ENCODE measurements at places on chromosomes 12 and 14.

DNA sequence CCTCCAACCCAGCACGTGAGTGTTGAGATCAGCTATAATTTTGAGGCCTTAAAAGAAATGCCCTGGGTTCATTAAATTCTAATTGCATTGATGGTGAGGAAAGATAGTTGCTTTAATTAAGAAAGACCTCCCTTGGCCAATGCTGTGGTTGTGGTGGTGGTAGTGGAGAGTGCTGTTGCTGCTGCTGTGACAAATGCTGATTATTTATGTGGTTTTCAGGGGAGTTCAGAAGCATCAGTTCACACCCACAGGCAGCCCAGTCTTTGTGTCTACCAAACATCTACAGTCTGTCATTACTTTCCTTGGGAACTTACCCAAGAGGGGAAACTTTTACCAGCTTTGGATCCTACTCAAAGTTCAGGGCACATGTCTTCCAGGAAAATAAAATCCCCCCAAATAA lies 178.4 kb upstream of the PARP11 start:
- DNase-seq, result no peak

DNA sequence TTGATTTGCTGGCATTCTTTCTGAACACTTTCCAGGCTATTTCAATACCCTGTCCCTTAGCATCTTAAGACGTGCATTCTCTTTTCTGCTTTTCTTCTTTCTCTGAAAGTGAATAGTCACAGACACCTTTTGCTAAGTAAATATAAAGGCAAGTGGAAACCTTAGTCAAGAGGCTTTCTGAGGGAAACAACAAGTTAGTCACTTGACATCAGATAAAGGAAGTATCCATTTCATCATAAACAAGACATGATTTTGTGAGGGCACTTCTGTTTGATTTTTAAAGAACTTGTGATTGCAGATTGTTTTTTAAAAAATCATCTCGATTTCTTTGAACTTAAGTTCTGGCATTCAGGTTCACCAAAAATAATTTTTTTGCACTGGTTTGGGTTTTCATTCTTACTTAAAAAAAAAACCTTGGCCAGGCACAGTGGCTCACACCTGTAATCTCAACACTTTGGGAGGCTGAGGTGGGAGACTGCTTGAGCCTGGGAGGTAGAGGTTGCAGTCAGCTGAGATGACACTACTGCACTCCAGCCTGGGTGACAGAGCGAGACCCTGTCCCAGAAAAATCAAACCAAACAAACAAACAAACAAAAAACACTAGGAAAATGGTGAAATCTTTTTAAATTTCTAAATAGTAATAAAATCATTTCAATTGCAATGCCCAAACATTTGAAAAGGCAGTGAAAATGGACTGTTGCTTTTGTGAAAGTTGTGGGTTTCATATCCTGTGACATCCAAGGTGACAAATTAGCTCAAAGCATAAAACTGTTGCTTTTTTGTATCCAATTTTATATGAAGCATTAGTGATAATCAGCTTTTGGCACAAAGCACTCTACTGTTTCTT lies 8.3 kb upstream of the KLHL42 start:
- no peak for DNase-seq

- DNase-seq, result no peak
Observed at GRCh38 chr12:24797901-24798300, 151.0 kb downstream of the BCAT1 start.

DNA sequence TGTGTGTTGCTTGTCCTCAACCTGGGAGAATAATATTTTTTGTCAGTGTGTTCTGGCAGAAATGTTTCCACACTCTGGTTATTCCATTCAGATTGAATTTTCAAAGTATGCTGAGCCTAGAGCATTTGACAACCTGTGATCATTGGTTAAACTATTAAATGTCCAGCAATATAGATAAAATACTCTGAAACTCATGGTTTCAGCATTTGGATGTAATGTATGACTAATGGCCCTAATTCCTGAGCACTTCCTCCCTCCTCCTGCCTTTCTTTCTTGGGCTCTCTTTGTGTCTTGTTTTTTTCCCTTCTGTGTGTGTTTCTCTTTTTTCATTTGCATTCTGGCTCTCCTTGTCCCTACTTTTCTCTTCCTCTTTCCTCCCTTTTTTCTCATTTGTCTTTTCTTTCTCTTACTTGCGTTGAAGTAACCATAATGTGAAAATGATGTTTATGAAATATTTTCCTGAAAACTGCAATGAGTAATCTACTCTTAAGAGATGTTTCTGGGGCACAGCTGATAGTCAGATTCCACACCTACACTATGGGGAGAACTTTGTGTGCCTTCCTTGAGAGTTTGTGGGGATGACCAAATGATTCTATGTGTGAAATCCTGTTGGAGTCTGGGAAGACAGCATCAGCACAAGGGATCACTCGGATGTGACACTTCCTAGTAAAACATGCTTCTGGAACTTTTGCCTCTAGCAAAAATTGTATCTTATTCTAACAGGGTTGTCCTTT lies 74.6 kb downstream of the FRMD6 start:
- no peak for DNase-seq

- no peak for DNase-seq
Observed at GRCh38 chr12:6318440-6318879, 8.0 kb downstream of the PLEKHG6 start.

DNA sequence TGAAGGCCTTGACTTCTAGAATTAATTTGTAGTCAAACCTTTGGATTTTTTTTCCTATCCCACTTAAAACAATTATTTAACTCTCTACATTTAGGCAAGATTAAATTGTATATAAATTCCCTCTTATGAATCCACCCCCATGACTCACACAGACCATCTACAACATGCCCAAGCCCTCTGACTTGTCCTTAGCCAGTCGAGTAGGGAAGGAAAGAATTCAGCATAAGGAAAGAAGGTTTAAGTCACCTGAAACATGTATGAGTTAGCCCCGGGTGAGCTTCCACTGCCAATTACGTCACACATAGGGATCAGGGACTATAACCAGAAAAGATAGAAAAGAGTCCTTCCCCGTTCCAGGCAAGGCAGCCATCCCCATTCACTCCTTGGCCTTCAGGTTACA lies 14.9 kb upstream of the RESF1 start:
- no peak for DNase-seq
